ENCODE measurements at places on chromosomes 1 and 21. TPM values are rescaled to one million over a fixed set of nuclear protein-coding genes. Genes with fewer than 3 reads are reported as not detected.

- peak; percentile 68 for DNase-seq
Measured at GRCh38 chr1:90835661-90836344, 118.7 kb upstream of the BARHL2 start.

DNA sequence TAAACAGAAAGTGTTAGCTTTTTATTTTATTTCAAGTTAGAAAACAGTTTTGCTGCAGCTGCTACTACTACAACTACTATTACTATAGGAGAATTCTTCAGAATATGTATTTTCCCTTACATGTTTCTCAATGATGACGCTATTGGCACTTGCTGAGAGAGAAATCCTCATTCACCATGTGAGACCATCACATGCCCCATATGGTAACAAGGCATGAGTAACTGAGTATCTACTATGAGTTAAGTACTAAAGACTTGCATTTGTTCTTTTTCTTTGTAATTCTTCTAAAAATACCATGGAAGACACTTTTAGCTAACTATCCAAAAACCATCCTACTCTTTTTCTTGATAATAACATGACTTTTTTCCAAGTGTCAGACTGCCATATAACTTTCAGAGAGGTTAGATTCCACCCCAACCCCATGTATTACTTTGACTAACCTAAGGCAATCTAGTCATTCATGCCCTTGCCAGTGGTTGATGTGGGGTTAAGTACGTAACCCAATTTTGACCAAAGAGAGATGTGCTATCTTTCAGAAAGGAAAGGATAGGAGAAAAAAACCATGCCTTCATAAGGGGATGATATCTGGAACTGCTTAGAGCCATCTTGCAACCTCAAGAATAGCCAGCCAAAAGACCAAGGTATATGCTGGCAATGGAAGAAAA, 42.9 kb downstream of the COP1 start:
- no peak for DNase-seq

DNA sequence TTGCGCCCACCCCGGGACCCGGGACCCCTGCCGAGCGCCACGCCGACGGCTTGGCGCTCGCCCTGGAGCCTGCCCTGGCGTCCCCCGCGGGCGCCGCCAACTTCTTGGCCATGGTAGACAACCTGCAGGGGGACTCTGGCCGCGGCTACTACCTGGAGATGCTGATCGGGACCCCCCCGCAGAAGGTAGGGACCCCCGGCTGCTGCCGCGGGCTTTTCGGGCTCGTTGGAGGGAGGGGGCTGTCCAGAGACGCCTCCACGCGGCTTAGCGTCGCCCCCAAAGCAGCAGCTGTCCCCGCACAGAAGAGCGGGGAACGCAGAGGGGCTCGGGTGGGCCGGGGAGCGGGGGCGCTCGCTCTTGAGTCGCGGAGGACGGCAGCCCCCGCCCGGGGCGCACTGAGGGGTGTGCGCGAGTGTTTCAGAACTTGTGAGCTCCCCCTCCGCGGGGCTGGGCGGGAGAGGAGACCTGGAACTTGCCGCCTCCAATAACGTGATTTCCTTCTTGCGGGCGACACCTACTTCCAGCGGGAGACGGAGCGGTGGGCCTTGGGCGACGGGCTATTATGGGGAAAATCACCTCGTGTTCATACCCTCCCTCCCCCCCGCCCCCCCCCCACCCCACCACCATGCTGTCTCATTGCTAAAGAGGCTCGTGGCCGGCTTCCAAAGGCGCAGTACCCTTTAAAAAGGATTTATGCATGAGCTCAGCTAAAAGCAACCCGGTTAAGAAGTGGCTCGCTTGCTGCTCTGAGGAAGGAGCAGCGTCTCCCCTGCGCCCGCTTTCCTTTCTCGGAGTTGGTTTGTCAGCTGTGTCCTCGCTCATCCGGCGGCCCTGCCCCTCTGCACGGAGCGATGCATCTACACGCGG, 664 bp downstream of the BACE2 start:
- DNase-seq, result peak; percentile 86

- no peak for DNase-seq
Measured at GRCh38 chr1:194295685-194296084, 1109.3 kb upstream of the B3GALT2 start.

- DNase-seq, result peak; percentile 11
Measured at GRCh38 chr1:3359351-3359750, 95.1 kb upstream of the ARHGEF16 start.

DNA sequence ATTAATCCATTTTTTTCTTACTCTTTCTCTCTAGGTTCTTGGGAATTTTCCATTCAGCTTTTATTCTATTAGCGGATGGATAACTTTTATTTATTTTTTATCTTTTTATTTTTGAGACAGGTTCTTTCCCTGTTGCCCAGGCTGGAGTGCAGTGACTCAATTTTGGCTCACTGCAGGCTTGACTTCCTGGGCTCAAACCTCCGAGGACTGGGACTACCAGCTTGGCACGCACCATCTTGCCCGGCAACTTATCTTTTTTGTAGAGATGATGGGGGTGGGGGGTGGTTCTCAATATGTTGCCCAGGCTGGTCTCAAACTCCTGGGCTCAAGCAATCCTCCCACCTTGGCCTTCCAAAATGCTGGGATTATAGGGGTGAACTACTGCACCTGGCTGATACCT, 36.1 kb upstream of the CHIT1 start:
- DNase-seq, result no peak

GRCh38 chr1:206878456-206878855, 13.0 kb downstream of the IL20 start:
- no peak for DNase-seq

DNA sequence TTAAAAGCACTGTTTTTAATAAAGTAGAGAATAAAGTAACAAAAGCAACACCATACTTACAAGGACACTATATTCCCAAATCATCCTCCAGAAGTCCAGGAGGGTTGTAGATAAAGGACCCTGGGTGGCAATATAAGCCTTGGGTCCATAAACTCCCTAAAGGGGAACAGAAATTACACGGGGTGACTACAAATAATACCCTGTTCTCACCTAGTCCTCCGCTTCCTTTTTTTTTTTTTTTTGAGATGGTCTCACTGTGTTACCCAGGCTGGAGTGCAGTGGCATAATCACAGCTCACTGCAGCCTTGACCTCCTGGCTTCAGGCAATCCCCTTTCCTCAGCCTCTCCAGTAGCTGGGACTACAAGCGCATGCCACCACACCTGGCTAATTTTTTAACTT, 13.1 kb downstream of the PTPN22 start:
- DNase-seq, result no peak

- peak; percentile 48 for DNase-seq
Measured at GRCh38 chr1:164440232-164440631, 118.8 kb upstream of the PBX1 start.

GRCh38 chr1:202167708-202168415, 7.5 kb upstream of the PTPN7 start:
- DNase-seq, result peak; percentile 74

DNA sequence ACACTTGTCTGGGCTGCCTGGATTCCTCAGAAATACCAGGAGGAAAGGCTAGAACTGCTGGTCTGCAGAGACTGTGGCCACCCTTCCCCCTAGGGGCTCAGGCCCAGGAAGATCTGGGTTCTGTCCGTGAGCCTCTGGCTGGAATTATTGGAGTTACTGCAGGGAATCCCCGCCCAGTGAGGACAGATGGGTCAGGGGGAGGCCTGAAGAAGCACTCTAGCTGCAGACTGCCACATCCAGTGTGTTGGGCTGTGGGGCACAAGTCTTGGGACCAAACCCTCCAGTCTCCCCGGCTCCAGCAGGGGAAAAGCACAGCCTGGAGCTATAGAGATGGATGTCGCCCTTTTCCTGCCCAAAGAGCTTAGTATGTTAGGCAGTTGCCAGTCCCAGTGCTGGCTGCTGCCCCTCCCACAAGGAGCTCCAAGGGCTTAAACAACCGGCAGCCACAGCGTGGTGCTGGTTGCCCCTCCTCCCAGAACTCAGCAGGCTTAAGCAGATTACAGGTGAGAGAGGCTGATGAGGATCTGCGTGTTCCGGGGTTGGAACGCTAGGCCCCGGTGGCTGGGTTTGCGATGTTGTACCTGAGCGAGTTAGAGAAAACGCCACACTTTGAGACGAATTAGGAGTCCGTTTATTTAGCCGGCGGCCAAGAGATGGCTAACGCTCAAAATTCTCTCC, 255.5 kb upstream of the LRRC7 start:
- no peak for DNase-seq

GRCh38 chr1:203202431-203203245, 16.1 kb upstream of the CHI3L1 start:
- peak; percentile 80 for DNase-seq

- no peak for DNase-seq
Measured at GRCh38 chr1:3405974-3406867, 48.2 kb upstream of the ARHGEF16 start.

GRCh38 chr21:34345892-34346291, 17.9 kb upstream of the KCNE2 start:
- DNase-seq, result no peak

GRCh38 chr1:205477759-205478247, 22.0 kb upstream of the BLACAT1 start:
- DNase-seq, result peak; percentile 40

DNA sequence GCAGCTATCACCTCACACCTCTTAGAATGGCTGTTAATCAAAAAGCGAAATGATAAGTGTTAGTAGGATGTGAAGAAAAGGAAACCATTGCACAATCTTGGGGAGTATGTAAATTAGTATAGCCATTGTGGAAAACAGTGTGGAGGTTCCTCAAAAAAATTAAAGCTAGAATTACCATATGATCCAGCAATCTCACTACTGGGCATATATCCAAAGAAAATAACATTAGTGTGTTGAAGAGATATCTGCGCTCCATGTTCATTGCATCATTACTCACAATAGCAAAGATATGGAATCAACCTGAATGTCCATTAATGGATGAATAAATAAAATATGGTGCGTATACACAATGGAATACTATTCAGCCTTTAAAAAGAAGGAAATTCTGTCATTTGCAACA, 68.9 kb downstream of the SNRPE start:
- DNase-seq, result no peak

- DNase-seq, result peak; percentile 83
Measured at GRCh38 chr1:54965624-54966340, 14.6 kb upstream of the TMEM61 start.

Gene IQCC
- 1.5 TPM for total RNA-seq

Gene COL8A2
- 3.1 TPM for total RNA-seq

Gene MED8
- 22.1 TPM for total RNA-seq

Gene PDXK
- total RNA-seq, result 74.9 TPM

Gene NUP210L
- total RNA-seq, result 0.11 TPM

Gene CFAP74
- not detected for total RNA-seq

Gene MIXL1
- total RNA-seq, result not detected

Gene LAPTM5
- total RNA-seq, result 40.9 TPM

Gene WNT2B
- total RNA-seq, result 12.8 TPM

Gene PPP1R15B
- 36.3 TPM for total RNA-seq

Gene FAM151A
- total RNA-seq, result 0.15 TPM

Gene LGR6
- total RNA-seq, result 42.6 TPM

Data from right cardiac atrium (tissue), 5 donors.